ENCODE measurements at places on chromosomes 12 and 14. TPM values are rescaled to one million over a fixed set of nuclear protein-coding genes. Genes with fewer than 3 reads are reported as not detected.

Gene ISCU
- polyA plus RNA-seq: 132 TPM

GRCh38 chr14:67630186-67630585 lies 10.5 kb downstream of the ARG2 start:
- no peak for DNase-seq

- DNase-seq: peak; percentile 22
Observed at GRCh38 chr12:123363740-123364531, 711 bp downstream of the SBNO1 start.

GRCh38 chr12:123873793-123874192 lies 98.8 kb downstream of the CCDC92 start:
- DNase-seq: no peak

Gene BCAT1
- 11.7 TPM for polyA plus RNA-seq

- no peak for DNase-seq
Observed at GRCh38 chr14:96272777-96273473, 16.9 kb downstream of the BDKRB1 start.

DNA sequence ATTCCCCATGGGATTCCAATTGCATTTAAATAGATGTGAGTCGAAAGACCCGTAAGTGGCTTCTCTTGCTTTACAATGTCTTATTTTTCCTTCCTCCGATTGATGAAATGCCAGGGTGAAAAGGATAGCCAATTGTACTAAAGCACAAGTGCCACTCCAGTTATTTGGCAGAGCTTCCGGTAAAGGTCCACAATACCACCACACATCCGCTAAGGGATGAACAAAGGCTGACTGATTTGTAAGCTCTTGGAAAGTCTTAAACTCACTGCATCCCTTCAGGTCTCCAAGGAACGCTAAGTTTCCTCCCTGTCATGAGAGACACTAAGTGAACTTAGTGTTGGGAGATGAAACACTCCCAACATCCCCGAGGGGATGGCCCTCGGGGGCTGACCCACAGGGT lies 21.2 kb upstream of the RNASE1 start:
- DNase-seq: no peak

GRCh38 chr12:31298515-31298910 lies 27.4 kb downstream of the SINHCAF start:
- no peak for DNase-seq

Gene STAC3
- 6.9 TPM for polyA plus RNA-seq

Gene FOXG1
- not detected for polyA plus RNA-seq

DNA sequence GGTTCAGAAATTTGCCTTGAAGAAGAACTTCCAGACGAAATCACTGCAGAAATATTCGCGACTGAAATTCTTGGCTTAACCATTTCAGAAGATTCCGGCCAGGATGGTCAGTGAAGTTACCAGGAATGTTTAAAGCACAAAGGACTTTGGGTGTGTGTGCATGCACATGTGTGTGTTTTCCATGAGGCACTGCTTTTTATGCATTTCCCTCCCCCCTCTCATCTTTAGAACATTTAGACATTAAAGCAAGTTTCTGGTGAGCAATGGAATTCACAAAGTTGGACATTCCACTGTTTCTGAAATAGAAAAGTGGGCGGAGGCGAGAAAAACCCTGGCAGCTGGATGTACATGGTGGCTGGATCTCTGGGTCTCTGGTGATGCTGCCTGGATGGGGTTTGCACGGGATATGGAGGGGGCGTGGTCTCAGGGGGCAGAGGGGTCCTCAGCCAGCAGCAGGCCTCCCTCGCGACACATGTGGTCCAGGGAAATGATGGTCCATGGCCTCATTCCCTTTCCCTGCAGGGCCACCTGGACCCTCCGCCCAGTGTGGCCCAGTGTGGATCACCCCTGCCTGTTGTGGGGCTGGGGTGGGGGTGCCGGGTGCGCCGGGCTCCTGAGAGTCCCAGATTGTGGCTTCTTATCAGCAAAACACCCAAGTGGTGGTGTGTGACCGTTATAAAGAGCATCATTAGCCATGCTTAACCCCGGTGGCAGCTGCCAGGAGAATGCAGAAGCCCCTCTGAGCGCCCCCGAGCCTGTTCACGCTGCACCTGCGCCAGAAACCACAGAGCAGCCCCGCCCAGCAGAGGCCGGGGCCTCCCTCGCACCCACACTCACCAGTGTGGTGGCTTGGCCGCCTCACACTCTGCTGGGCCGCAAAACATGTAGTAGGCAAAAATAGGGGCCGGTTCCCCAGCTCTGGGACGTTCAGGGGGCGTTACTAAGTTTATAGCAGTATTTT lies 17.8 kb upstream of the BCL7A start:
- DNase-seq: no peak

GRCh38 chr14:31965735-31966598 lies 111.1 kb upstream of the ARHGAP5 start:
- DNase-seq: no peak

Gene MYBPC1
- polyA plus RNA-seq: 0.07 TPM

Gene TMEM52B
- 0.83 TPM for polyA plus RNA-seq

Gene P2RX2
- 1.6 TPM for polyA plus RNA-seq

DNA sequence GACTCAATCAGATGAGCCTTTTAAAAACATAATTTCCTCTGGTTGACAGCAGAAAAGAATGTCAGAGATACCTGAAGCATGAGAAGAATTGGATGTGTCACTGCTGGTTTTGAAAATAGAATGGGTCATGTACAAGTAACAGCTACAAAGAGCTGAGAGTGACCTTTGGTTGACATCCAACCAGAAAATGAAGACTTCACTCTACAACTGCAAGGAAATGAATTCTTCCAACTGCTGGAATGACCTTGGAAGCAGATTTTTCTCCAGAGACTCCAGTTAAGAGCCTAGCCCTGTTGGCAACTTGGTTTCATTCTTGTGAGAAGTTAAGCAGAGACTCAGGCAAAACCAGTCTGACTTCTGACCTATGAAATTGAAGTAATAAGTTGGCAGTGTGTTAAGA lies 505.9 kb downstream of the SLC16A7 start:
- no peak for DNase-seq

DNA sequence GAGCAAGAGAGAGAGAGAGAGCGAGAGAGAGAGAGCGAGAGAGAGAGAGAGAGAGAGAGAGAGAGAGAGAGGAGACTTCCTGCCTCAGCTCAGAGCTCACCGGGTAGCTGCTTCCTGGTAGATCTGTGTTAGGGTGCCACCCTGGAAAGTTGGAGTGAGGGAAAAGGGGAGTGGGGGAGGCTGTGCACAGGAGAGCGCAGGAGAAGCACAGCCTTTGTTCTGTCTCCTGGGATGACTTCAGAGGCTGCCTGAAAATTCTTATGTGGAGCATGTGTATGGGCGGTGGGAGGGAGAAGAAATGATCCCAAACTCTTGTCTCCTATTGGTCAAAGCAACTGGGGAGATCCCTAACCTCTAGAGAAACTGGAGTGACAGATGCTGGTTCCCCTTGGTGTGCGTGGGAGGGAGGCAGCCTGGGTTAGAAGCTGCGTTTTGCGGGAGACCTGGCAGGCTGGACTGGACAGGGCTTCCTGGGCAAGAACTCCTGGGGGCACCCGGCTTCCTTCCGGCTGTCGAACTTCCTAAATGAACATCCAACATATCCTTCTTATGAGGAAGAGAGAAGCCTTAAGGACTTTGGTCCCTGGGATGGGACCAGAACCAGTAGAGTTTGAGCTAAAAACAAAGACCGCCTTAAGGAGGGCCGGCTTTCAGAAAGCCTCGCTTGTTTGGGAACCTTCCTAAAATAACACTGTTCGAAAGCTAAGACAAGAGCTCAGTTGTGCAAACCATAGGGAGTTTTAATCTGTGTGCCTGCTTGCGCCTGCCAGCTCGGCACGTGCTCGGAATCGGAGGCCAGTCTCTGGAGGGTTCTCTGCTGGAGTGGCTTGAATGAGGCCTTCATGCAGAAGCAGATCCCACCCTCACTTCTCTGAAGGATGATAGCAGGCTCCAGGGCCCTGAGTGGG lies 30.4 kb upstream of the BEGAIN start:
- peak; percentile 46 for DNase-seq

Gene FMNL3
- 13.9 TPM for polyA plus RNA-seq

- peak; percentile 60 for DNase-seq
Observed at GRCh38 chr14:104130974-104131651, 7.3 kb upstream of the KIF26A start.

DNA sequence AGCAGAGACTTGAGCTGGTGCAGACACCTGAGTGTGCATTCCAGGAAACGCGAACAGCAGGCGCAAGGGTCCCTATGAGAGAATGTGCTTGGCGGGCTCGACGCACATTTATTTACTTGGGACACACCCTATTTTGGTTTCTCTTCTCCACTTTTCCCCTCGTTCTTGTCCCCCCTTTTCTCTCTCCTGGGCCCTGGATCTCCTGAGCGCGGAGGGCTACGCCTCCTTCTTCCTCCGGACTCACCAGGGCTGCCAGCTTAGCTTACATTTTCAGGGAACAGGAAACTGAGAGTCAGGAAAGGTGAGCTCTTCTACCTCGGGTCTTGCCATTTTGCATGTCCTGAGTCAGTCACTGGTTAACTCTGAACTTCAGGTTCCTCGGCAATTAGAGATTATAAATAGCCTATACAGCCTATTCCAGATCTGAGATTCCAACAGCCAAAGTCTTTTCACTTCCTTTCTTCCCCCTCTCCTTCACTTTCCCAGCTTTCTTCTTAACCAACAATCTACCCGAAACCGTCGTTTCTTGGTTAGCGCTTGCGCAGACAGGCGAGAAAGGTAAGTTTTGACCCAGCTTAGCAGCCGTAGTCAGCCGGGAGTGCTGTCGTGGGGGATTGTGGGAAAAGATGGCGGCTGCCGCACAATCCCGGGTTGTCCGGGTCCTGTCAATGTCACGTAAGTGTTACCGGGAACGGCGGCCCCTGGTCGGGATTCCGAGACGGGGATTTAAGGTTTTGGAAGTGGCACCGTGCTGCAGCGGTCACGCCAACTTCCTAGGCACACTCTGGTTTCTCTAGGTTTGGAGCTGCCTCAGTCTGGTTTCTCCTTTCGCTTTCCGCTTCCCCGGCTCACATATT lies at the start of the genes AKAP3 and NDUFA9:
AKAP3 (minus strand) TSS at position 551 of the 857 bp plus-strand sequence. CDS start 10,855 bp downstream, outside the sequence.
NDUFA9 (plus strand) TSS at position 614 of the 857 bp plus-strand sequence; CDS start at position 627, 13 bp downstream.
- DNase-seq: peak; percentile 92

Data from lung (tissue), 17 donors.